ENCODE measurements at places on chromosomes 2 and 18.

DNA sequence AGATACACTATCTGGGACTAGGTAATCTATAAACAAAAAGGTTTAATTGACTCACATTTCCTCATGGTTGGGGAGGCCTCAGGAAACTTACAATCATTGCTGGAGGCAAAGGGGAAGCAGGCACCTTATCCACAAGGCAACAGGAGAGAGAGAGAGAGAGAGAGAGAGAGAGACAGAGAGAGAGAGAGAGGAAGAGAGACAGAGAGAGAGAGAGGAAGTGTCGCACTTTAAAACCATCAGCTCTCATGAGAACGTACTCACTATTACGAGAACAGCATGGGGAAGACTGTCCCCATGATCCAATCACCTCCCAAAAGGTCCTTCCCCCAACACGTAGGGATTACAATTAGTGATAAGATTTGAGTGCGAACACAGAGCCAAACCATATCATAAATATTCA lies 253.5 kb upstream of the TRIB2 start:
- DNase-seq, result no peak

DNA sequence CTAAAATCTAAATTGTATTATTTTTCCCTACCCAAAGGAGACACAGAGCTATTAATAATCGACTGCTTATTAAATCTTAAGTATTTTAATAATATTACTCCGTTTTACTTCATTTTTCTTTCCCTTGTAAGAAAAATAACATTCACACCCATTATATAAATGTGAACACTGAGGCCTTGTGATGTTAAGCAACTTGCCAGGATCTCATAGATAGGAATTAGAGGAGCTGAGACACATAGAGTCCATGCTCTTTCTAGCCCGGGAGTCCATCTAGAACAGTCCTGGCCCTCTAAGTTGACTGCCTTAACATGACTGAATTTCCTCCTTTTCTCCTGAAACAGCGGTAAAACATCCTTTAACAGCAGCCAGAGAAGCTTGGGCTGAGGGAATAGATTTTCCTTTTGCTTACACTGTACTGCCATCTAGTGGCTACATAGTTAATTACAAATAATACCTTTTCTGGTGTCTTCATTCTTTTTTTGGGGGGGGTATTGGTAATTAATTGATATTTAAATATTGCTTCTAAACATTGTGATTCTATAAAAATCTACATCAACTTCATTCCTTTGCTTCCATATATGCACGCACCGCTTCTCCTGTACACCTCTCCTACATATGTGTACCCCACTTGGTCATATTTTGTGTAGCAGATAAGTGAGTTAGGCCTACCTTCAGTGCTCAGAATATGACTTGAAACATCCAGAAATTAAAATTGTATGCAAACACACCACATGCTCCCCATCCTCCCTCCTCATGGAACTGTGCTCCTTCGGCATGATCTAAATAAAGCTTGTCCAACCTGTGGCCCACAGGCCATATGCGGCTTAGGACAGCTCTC lies 125.8 kb upstream of the HNMT start:
- DNase-seq, result no peak

DNA sequence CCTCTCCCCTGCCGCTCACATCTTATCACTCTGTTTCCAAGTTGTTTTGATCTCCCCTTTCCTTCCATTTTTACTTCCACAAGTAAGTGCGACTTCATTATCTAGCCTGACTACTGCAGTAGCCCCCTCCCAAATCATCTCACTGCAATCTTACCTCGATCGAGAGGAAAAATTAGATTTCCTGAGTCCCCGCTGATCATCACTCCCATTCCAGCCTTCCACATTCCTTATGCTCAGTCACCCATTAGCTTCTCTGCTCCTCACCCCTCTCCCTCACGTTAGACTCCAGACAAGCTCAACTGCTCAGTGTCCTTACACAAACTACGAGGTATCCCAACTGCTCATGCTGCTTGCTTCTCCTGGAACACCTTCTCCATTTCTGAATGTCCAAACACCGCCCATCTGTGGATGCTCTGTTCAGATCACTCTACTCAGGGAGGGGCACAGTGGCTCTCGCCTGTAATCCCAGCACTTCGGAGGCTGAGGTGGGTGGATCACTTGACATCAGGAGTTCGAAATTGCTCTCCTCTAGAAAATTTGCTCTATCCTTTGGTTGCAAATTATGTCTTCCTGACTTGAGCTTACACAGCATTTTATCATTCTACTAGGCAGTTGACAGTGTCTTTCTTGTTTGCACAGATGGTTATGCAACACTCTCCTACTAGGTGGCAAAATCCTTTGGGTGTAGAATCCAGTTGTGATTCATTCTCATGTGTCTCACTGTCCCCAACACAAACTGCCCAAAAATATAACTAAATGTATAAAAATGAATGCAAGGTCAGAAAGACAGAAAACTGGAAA lies 96.5 kb downstream of the INO80D start:
- no peak for DNase-seq

GRCh38 chr18:71021030-71021362 lies 732.2 kb downstream of the SOCS6 start:
- no peak for DNase-seq

DNA sequence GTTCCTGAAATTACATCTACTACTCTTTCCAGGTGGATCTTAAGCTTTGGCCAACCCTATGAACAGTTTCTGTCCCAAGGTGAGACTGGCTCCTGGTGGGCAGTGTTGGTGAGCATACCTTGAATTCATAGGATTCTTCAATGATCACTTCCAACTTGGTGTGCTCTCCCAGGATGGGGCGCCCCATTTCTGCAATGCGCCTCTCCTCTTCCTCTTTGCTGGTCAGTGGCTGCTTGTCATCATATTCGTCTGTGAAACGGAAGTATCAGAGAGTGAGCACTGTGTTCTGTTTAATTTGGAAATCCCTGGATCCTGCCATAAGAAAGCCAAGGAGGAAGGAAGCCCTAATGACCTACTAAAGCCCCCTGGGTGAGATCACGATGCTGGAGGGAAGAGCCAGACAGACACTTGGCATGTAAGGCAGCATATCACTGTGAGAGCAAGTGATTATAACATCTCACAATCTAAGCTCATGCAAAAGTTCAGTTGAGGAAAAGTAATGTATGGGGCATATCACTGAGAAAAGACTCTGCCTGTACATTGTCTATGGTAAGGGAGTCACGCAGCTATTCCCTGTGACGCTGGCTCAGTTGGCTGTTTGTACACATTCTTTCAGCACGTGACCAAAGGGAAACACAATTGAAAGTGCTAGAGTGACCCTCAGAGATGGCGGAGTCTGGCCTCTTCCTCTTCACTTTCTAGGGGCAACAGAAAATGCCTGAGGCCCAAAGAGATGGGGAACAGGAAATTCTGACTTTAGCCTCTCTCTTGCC lies 287.0 kb downstream of the SLC8A1 start:
- DNase-seq, result no peak

DNA sequence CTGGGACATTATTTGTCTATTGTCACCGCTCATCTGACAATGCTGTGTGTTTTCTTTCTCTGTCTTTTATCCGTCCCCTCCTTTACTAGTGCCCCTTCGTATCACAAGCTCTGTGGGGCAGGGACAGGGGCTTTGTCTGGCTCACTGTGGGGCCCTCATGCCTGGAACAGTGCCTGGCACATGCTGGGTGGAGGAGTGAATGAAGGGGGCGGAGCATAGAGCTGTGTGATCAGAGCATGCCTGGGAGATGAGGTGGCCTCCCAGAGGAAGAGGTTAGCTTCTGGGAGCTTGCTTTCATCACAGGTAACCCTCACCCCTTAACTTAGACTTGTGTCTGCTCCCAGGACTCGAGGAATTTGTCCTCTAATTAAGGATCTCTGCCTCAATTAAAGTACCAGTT lies 16.4 kb downstream of the MTCL1 start:
- DNase-seq, result no peak

GRCh38 chr2:13143451-13143850 lies 426.7 kb downstream of the TRIB2 start:
- no peak for DNase-seq

GRCh38 chr2:25617948-25618646 lies 55.3 kb downstream of the DTNB start:
- DNase-seq, result no peak

DNA sequence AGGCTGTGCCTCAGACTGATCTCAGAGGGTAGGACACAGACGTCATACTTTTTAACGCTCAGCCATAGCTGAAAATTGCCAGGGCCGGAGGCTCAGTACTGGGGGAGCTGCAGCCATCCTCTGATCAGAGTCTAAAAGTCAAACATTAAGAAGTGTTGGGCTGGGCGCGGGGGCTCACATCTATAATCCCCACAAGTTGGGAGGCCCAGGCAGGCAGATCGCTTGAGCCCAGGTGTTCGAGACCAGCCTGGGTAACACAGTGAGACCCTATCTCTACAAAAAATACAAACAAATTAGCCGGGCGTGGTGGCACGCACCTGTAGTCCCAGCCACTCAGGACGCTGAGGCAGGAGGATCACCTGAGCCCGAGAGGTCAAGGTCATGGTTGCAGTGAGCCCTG lies 48.8 kb downstream of the FAM178B start:
- DNase-seq, result no peak

DNA sequence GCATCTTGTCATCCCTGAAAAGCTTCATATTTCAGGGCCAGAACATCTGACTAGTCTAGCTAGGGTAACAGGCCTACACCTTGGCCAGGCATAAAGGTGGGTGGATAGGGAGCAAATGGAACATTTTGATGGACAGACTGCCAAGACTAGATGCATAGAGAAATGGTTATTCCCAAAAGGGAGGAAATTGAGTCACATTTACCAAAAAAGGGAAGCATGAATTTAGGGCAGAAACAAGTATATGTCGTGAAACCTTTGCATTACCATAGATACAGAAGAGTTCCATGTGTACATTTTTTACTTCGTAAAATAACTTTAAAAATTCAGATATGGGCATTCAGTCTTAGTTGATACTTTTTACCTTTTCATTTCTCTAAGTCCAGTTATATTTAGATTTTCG lies 101.3 kb upstream of the ZEB2 start:
- no peak for DNase-seq

Measured in activated CD4-positive, alpha-beta T cell treated with anti-CD3 and anti-CD28 coated beads for 4 hours (primary cell).